ENCODE measurements at places on chromosomes 2 and 18.

- no peak for DNase-seq
Observed at GRCh38 chr2:191980483-191980882, 133.6 kb upstream of the CAVIN2 start.

DNA sequence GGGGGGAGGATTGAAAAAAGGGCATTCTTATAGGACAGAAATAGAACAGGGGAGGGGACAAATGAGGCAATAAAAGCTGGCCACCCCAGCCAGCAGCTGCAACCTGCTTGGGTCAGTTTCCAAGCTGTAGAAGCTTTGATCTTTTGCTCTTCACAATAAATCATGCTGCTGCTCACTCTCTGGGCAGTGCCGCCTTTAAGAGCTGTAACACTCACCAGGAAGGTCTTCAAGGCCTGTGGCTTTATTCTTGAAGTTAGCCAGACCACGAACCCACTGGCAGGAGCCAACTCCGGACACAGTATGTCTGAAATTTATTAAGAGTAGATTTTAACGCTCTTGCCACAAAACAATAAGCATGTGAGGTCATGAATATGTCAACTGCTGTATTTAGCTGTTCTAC is 649.9 kb upstream of the RAB6C start:
- DNase-seq = no peak

- no peak for DNase-seq
Observed at GRCh38 chr2:215188078-215188477, 49.7 kb upstream of the ABCA12 start.

DNA sequence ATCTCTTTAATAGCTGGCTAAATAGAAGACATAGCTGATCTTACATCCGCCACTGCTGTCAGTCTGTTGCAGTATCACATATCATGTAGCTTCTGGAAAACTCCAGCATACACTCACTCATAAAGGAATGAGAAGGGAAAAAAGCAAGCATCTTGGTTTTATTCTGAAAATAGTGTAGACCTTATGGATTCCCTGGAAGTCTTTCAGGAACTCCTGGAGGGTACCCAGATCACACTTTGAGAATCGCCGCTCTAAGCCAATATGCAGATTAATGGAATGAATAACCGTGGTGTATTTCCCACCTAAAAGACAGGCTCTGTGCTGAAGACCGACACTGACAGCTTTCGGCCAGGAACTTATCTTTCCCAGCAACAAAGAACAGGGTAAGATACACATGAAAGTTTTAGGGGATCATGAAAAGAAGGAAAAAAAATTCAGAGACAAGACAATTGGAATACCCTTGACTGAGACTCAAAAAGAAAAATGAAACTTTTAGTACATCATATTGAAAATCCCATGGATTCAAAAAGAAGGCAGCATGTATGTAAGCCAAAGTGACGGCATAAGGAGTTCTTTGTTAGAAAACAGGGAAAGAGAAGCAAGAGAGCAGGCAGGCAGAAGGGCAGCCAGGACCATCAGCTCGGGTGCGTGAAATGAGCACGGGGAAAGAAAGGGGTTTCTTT is 56.4 kb upstream of the SEC11C start:
- no peak for DNase-seq

- no peak for DNase-seq
Observed at GRCh38 chr2:210112871-210113270, 58.3 kb downstream of the KANSL1L start.

GRCh38 chr2:194714541-194714940 is 942.5 kb upstream of the SLC39A10 start:
- no peak for DNase-seq

- DNase-seq = no peak
Observed at GRCh38 chr2:63678085-63678484, 89.3 kb downstream of the MDH1 start.

DNA sequence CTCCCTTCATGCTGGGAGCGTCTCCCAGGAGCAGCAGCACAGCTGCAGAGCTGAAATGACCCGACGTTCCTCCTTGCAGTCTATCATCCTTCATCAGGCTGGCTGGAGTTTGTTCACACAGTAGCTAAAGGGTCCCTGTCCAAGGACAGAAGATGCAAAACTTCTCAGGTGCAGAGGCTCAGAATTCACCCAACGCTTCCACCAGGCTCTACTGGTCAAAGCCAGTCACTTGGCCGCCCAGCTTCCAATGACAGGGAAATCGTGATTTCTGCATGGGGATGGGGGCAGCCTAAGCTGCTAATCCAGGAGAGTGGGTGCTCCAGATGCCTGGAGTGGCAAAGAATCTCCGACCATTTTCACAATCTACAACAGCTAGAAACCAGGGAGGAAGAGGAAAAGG is 97.0 kb upstream of the SALL3 start:
- no peak for DNase-seq

GRCh38 chr2:118716102-118716501 is 131.3 kb downstream of the EN1 start:
- no peak for DNase-seq

GRCh38 chr2:170812710-170813600 is 3.7 kb upstream of the GAD1 start:
- DNase-seq = no peak

- DNase-seq = no peak
Observed at GRCh38 chr18:8257851-8258434, 351.3 kb upstream of the RAB12 start.

- no peak for DNase-seq
Observed at GRCh38 chr2:95276244-95276887, 2.1 kb downstream of the PROM2 start.

- no peak for DNase-seq
Observed at GRCh38 chr2:123101434-123101833, 923.7 kb upstream of the CNTNAP5 start.

DNA sequence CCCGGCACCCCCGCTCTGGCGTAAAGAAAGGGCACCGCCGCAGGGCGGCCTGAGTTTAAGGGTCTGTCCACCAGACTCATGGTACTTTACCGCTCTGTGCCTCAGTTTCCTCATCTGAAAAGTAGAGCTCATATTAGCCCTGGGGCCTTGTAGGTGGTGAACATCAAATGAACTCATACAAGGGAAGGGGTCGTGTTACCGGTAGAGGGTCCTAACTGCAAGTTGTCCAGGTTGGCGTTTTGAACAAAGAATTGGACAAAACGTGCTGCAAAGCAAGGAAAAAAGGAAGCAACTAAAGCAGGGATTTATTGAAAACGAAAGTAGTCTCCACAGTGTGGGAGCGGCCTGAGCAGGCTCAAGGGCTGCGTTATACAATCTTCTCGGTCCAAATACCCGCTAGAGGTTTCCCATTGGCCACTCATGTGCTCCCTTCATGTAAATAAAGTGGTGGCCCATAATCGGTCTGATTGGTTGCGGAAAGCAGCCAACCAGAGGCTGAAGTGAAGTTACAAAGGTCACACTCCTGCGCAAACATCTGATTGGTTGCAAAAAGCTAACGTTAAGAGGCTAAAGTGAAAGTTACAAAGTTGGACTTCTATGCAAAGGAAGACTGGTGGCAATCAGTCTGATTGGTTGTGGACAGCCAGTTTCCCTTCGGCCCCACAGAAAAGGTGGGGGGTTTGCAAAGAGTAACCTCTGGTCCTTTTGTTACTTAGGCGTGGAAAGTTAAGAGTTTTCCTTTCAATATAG is 80.7 kb upstream of the LDLRAD4 start:
- no peak for DNase-seq

DNA sequence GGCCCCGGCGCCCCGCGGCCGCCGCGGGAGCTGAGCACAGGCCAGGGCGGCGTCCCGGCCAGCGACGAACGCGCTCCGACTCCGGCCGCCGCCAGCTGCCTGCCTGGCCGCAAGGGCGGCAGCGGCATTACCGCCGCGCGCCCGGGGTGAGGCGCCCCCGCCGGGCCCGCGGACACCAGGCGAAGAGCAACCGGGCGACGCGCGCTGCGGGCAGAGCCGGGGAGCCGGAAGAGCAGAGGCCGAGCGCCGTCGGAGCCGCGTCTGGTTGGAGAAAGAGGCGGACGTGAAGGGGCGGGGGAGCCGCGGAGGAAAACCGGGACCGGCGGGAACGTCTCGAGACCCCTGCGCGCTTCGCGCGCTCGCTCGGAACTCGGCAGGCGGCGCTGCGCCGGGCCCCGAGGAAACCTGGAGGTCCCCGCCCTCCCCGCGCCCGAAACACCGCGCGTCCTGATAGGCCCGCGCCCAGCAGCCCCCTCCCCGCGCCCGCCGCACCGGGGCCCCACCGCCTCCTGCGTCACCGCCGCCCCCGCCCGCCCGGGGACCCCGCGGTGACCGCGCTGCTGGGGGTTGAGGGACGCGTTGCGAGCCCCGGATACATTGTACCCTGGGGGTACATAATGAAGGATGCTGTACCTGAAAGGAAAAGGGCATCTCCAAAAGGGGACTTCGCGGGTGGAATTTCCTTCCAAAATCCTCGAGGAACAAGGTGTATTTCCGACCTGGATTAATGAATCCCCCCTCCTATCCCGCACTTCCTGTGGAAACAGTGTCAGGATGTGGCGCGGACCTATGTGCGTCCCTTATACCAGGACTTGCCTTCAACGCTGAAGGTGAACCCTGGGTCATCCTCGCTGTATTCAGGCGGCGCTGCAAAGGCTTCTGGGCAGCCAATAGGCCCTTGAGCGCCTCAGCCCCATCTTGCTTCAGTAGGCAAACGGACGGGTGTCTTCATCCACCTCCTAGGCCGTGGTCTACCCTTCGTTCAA is 1.0 kb upstream of the B4GALT6 start:
- no peak for DNase-seq

GRCh38 chr2:181104512-181105115 is 124.2 kb downstream of the UBE2E3 start:
- no peak for DNase-seq

DNA sequence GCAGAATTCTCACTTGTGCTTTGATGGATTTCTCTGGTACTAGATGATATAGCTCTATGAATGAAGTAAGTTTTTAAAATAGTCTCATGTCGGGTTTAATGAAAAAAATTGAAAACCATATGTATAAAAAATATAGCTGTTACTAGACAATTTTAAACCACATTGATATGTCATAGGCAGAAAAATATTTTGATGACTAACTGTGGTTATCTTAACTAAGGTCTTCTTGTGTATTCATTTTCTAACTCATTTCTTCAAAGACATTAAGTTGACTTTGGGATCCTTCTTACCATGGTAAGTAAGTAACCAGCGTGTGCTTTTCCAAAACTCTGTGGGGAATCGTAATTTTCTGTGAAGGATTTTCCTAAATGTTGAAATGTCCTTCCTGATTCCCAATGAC is 160.9 kb upstream of the COL3A1 start:
- no peak for DNase-seq

- DNase-seq = no peak
Observed at GRCh38 chr2:63741884-63742579, 99.7 kb upstream of the UGP2 start.

DNA sequence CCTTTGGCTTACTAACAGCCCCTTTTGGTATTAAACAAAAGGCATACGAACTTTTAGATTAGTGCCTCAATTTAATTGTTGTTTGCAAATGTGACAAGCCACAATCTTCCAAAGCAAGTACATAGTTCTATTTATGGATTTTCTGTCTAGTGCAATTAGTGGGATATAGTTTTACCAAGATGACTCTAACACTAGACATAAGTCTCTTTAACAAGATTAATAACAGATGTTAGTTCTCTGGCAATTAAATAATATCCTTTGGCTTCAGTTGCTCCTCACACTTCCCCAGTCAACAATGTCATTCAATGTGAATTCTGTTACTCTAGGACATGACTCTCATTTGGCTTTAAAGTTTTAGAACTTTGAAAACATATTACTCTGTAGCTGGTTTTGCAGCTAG is 16.7 kb upstream of the MC4R start:
- no peak for DNase-seq

- no peak for DNase-seq
Observed at GRCh38 chr18:54218299-54218698, 6.2 kb downstream of the MBD2 start.

- DNase-seq = no peak
Observed at GRCh38 chr2:217610401-217610814, 392.4 kb downstream of the TNS1 start.

- DNase-seq = no peak
Observed at GRCh38 chr2:232485757-232486557, 1.7 kb downstream of the ECEL1 start.

DNA sequence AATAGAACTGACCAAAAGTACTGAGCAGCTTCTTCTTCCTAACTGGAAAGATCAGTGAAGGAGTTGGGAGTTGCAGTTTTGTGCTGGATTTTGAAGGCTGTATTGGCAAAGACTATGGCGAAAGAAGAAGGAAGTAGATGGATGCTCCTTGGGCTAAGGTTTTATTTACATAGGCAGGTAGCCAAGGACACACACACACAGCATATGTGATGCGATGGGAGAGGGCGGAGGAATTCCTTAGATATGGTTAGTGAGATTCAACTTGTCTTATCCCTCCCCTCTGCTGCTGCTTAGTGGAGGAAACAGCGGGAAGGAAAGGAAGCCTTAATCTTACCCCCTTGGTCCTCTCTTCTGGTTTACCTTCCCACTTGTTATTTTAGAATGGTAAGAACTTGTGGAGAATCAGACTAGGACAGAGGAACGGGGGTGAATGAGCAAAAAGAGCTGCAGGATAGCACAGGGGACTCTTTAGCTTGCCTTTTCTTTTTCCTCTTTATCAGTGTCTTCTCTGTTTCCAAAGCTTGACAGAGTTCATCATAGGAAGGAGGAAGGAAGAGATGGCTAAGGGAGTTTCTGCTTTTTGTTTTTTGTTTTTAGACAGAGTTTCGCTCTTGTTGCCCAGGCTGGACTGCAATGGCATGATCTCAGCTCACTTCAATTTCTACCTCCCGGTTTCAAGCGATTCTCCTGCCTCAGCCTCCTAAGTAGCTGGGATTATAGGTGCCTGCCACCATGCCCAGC is 87.9 kb downstream of the OSBPL6 start:
- no peak for DNase-seq

DNA sequence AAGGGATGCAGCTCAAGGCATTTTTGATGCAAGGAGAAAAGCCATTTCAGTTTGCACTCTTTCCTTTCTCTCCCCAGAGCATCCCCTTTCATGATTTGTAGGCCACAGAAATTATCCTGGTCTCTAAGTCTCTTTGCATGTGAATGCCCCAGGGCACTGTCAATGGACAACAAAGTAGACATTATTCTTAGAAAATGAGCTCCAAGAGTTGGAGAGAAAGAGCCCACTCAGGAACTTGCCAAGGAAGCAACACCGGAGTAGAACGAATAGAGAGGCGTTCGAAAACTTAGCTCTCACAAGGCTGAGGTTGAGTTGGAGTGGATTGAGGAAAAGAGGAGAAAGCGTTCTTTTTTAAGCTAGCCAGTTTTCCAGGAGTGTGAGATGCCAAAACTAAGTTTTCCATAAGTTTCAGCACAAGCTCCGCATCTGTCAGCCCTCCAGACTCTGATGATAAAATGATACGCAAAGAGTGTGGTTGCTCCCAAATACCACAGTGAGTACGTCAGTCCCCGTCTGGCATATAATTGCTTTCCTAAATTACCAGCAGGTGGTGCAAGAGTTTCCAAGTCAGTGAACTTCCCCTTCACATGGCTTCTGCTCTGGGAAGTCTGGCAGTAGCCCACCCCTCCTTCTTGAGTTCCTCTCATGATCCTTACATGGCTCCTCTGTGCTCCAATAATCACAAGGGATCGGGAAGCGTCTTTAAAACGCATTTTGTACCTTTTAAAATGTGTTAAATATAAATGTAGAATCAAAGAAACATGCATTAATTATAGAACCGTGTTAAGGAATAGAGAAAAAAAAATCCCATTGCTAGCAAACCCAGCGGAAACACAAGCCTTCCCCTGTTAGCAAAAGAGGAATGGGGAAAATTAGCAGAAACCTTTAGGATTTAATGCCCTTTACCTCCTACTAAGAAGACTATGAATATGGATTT is 1060.6 kb upstream of the FANCL start:
- DNase-seq = no peak
